ENCODE measurements at places on chromosomes 2 and 18. TPM values are rescaled to one million over a fixed set of nuclear protein-coding genes. Genes with fewer than 3 reads are reported as not detected.

The SH3RF3 gene
- 0.07 TPM for total RNA-seq

- H3K4me3 ChIP-seq, result no peak overlapping the region
- no peak overlapping the region for H3K27ac ChIP-seq
- H3K36me3 ChIP-seq, result no peaks in the 10 kb centered on the region
- no peaks in the 10 kb centered on the region for H3K27me3 ChIP-seq
- H3K4me1 ChIP-seq, result no peaks in the 10 kb centered on the region
- DNase-seq, result no peak
Measured at GRCh38 chr18:27240383-27240782, 55.3 kb upstream of the CHST9 start.

- no peak overlapping the region for H3K27ac ChIP-seq
- H3K27me3 ChIP-seq, result no peaks in the 10 kb centered on the region
- H3K4me1 ChIP-seq, result peaks cover 69% of the 10 kb centered on the region
Measured at GRCh38 chr2:160389875-160390274, 103.7 kb downstream of the RBMS1 start.

- no peak for DNase-seq
- H3K4me1 ChIP-seq, result no peaks in the 10 kb centered on the region
- no peak overlapping the region for H3K27ac ChIP-seq
- H3K4me3 ChIP-seq, result no peak overlapping the region
- no peaks in the 10 kb centered on the region for H3K36me3 ChIP-seq
Measured at GRCh38 chr2:30095402-30095801, 51.4 kb upstream of the YPEL5 start.

The ANKRD30B gene
- total RNA-seq, result not detected

The NMUR1 gene
- total RNA-seq, result not detected

- H3K4me1 ChIP-seq, result peaks cover 29% of the 10 kb centered on the region
- DNase-seq, result no peak
- no peak overlapping the region for H3K4me3 ChIP-seq
- H3K27me3 ChIP-seq, result no peaks in the 10 kb centered on the region
- H3K27ac ChIP-seq, result no peak overlapping the region
Measured at GRCh38 chr2:68423966-68424650, 43.0 kb downstream of the FBXO48 start.

DNA sequence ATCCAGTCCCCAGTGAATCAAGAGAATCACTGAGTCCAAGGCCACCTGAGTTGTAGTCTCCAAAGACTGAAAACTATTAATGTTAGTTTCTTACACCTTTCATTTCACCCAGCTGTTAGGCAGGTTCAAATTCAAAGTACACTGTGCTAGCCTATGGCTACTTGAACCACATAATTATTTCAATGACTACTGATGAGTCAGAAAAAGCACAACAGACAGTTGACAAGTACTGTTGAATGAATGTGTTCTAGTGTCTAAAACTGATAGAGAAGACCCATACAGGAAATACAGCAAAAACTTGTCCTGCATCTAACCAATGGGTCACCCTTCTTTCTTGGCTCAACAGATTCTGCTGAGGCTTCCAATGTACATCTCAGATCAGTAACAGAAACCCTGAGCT, 160.9 kb downstream of the MYO5B start:
- H3K4me1 ChIP-seq, result no peaks in the 10 kb centered on the region
- H3K36me3 ChIP-seq, result no peaks in the 10 kb centered on the region
- peaks cover 14% of the 10 kb centered on the region for H3K27me3 ChIP-seq
- H3K27ac ChIP-seq, result no peak overlapping the region

GRCh38 chr2:211996857-211997256, 541.7 kb downstream of the ERBB4 start:
- H3K4me3 ChIP-seq, result no peak overlapping the region
- no peak overlapping the region for H3K27ac ChIP-seq
- no peaks in the 10 kb centered on the region for H3K27me3 ChIP-seq

The RAB10 gene
- total RNA-seq, result 94.6 TPM

DNA sequence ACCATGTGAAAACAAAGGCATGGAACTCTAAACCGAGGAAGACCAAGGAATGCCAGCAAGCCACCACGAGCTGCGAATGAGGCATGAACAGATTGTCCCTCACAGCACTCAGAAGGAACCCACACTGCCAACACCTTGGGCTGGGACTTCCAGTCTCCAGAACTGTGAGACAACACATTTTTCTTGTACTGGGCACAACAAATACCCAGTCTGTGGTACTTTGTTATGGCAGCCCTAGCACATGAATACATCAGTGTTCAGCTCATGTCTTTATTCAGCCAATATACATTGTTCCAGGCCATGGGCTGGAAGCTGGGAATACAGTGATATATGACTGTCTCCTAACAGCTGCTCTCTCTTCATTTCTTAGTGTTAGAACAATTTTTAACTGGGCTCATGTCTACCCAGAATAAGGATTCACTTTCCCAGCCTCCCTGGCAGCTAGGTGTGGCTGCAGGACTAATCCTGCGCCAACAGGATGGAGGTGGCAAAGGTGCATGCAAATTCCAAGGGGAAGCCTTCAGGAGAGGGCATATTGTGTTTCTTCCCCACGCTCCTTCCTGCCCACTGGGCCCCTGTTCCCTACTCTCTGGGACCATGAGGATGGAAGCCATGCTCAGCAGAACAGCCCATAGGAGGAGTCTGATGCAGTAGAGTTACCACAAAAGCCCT, 59.6 kb downstream of the STPG4 start:
- H3K27me3 ChIP-seq, result no peaks in the 10 kb centered on the region
- H3K36me3 ChIP-seq, result no peaks in the 10 kb centered on the region
- H3K4me3 ChIP-seq, result no peak overlapping the region
- no peak for DNase-seq
- H3K27ac ChIP-seq, result no peak overlapping the region
- H3K4me1 ChIP-seq, result peaks cover 4% of the 10 kb centered on the region

GRCh38 chr2:191245869-191246531, 796 bp downstream of the MYO1B start:
- peak overlapping the region; percentile 77 for H3K4me3 ChIP-seq
- H3K27me3 ChIP-seq, result peaks cover 4% of the 10 kb centered on the region
- no peaks in the 10 kb centered on the region for H3K36me3 ChIP-seq
- no peak overlapping the region for H3K27ac ChIP-seq
